ENCODE measurements at places on chromosomes 7 and 10.

GRCh38 chr10:13268841-13269240 lies 31.0 kb downstream of the PHYH start:
- no peak for DNase-seq

- no peak for DNase-seq
Measured at GRCh38 chr10:89037096-89037495, 46.5 kb downstream of the FAS start.

- DNase-seq, result no peak
Measured at GRCh38 chr10:125080984-125081383, 79.4 kb downstream of the CTBP2 start.

DNA sequence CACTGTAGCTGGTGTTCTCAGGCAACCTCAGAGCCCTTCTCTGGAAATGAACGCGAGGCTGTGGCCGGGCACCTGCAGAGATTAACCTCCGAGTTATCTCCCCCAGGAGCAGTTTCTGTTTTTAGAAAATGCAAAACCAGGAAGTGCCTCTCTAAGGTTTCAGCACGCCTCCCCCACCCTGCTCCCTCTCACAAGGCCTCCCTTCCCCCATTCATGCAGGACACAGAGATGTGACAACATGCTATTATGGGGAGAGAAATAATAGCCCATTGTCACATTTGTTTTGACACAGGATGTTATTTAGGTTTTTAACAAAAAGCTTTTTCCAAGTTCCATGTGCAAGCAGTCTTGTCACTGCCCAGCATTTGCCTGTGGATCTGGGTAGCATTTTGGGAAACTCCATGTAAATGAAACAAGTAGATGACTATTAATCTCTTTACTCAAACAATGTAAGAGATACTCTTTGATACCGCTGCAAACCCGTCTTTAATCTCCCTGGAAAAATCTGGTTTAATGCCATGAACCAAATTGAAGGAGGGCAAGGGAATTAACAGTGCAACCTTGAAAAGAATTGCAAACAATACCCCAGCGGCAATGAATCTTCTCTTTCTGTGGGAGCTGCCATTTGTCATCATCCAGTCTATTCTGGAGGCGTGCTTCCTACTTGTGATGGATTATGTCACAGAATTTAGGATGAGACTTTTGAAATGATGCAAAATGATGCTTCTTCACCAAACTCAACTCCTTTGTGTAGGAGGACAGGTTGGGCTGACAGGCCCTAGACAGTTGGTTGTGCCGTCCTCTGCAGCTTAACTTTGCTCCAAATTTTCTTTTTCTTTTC lies 86.5 kb upstream of the NMT2 start:
- DNase-seq, result peak; percentile 13

DNA sequence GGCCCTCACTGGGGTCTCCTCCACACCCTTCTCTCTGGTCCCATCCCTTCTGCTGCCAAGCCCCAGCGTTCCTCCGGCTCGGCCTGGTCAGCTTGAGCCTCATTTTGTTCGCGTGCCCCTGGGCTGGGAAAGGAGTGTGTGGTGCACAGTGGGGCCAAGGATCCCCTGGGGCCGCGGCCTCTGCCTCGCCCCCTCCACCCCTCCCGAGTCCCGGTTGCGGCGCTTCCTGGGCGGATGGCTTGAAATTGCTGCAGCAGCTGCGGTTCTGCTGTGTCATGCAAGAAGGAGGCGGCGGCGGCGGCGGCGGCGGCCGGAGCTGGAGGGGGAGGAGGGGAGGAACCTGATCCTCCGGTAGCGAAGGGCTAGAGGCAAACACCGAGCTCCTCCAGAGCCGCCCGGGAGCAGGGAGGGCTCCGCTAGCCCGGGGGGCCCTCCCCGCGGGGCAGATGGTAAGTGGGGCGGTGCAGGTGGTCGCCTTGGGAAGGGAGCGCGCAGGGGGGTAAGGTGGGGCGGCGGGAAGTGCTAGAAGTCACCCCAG lies 217.8 kb upstream of the MKLN1 start:
- DNase-seq, result peak; percentile 45

GRCh38 chr7:108623220-108623619 lies 53.5 kb downstream of the DNAJB9 start:
- DNase-seq, result no peak

- DNase-seq, result no peak
Measured at GRCh38 chr10:18312374-18313139, 172.3 kb downstream of the CACNB2 start.

GRCh38 chr10:66983475-66983818 lies 57.6 kb downstream of the LRRTM3 start:
- DNase-seq, result no peak

- no peak for DNase-seq
Measured at GRCh38 chr10:68550747-68551411, 9.3 kb upstream of the TET1 start.

DNA sequence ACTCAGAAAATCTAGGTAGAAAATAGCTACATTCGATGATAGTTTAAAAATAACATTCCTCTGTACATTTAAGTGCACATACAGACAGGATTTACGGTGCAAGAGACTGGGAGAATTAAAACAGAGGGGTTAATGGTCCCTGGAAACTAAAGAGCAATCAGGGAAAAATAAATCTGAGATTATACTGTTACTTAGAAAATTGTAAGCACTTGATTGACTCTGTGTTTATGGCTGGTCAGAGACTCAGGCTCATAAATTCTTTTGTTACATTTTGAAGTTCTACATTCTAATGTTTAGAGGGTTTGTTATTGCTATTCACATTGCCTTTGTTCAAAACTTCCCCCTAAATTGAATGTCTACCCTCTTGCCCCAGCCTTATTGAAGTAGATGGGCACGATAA lies 54.4 kb downstream of the CDCA7L start:
- DNase-seq, result no peak

DNA sequence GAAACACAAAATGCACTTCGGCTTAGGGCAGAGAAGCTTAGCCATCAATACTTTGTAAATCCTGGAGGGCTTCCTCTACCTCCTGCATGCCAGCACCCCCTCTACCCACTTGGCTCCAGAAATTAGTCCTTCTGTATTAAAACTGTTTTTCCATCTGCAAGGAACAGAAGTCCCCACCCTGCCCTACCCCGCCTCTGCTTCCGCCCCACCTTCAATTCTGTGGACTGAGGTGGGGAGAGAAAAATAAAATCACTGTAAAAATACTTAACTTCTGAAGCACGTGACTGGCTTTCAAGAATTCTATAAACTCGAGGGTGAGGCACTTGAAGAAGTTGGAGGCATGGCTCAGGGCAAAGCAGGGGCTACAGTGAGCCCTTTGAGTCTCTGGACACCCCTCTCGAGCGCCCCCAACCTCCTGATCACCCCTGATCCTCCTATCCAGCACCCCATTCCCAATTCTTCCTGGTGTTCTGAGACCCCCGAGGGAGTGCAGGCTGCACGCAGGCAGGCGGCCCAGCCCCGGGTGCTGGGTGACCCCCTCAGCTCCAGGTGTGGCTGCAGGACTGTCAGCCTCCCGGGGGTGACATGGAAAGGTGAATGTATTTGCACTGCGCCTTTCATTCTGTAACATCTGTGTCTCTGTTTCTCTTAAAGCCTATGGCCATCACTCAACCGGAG lies 7.3 kb upstream of the KIAA1217 start:
- no peak for DNase-seq

GRCh38 chr7:8462309-8462708 lies 28.9 kb downstream of the NXPH1 start:
- DNase-seq, result no peak

DNA sequence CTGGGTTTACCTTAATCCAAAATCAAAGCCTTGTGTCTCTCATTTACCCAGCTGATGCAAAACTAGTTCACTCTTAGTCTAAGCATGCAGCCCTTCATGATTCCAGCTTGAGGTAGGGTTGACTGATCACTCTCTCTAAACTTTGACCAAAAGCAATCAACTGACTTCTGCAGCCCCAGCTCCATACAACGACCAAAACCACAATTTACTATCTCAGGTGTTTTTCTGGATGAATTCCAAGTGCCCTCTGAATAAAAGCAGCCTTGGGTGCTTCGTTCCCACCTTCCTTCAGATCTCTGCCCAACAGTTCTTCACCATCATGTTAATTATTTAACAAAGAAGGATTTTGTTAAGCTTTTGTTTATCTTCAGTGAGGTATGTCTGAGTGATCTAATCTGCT lies 62.6 kb downstream of the CCDC6 start:
- no peak for DNase-seq

DNA sequence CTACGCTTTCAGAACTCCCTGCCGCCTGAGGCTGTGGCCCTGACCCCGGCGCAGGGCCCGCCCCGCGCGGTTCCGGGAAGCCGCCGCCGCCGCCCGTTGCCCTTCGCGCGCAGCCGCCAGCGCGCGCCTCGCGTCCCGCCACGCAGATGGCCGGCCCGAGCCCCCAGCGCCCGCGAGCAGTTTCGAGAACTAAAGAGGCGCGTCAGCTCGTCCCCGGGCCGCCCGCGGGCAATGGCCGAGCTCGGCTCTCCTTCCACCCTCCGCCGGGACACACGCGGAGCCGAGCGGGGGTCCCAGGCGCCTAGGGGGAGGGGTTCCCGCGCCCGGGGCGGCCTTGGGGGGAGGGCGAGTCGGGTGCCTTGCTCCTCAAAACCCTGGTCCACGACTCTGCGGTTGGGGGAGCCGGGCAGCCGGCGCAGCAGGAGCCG lies 1.8 kb downstream of the HNRNPF start:
- no peak for DNase-seq

DNA sequence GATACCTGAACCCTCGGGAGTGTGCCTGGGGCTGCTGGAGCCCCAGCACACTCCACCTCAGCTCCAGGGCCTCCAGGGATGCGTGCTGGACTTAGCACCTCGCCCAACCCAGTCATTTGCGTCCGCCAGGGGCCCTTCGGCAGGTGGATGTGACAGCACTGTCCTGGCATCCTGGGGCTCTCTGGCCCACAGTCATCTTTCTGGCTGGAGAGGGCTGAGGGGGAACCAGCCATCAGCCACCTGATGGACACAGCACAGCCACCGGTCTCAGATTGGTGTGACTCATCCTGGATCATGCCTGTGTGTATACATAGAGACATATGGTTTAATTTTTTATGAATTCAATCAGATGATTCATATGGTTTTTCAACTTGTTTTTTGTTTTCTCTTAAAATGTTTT lies 11.1 kb downstream of the ZNF775 start:
- no peak for DNase-seq

DNA sequence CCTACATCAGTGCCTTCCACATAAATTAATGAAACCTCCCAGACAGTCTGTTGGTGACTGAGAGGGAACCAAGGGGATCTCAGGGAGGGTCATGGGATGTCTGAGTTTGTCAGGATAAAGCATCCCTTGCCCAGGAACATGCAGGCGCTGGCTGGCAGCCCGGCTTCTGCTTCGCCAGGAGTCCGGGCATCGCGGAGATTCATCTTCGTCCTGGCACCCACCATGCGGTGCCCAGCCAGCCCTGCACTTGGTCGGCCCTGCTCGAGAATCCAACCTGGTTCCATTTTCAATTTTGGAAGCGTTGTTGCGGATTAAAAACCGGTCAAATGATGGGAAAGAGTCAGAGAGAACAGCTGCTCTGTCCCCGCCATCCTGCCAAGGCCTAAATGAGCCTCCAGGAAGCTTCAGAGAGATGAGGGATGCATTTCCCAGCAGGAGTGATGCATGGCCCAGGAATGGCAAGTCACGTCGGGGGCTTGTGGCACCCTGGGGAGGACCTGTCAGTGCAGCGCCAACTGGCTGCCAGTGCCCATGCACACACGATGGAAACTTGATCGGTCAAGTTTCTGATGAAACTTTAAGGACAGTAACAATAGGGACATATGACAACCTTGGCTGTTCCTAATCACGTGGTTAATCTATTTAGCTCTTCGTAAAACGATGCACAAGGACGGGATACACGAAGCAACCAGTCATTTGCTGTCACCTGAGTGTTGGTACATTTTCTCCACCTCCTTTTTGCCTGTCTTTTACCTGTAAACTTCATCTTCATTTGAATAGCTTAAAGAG lies 260.8 kb upstream of the MKI67 start:
- no peak for DNase-seq

DNA sequence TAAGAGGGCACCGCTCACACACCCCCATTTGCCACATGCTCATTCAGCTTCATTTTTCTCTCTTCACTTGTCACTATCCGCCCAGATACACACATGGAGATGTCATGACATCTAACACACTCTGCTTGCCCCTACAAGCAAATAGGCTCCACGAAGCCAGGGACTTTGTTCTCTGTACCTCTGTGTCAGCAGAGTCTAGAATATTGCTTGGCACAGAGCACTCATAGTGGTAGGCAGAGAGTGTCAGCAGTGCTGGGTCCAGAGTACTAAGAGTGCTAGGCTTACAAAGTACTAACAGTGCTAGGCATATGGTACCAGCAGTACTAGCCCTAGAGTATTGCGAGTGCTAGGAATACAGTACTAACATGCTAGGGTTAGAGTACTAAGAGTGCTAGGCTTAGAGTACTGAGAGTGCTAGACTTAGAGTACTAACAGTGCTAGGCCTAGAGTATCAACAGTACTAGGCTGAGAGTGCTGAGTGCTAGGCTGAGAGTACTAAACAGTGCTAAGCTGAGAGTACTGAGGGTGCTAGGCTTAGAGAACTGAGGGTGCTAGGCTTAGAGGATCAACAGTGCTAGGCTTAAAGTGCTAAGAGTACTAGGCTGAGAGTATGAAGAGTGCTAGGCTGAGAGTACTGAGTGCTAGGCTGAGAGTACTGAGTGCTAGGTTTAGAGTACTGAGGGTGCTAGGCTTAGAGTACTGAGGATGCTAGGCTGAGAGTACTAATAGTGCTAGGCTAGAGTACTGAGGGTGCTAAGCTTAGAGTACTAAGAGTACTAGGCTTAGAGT lies 166.1 kb downstream of the PRKAG2 start:
- no peak for DNase-seq

DNA sequence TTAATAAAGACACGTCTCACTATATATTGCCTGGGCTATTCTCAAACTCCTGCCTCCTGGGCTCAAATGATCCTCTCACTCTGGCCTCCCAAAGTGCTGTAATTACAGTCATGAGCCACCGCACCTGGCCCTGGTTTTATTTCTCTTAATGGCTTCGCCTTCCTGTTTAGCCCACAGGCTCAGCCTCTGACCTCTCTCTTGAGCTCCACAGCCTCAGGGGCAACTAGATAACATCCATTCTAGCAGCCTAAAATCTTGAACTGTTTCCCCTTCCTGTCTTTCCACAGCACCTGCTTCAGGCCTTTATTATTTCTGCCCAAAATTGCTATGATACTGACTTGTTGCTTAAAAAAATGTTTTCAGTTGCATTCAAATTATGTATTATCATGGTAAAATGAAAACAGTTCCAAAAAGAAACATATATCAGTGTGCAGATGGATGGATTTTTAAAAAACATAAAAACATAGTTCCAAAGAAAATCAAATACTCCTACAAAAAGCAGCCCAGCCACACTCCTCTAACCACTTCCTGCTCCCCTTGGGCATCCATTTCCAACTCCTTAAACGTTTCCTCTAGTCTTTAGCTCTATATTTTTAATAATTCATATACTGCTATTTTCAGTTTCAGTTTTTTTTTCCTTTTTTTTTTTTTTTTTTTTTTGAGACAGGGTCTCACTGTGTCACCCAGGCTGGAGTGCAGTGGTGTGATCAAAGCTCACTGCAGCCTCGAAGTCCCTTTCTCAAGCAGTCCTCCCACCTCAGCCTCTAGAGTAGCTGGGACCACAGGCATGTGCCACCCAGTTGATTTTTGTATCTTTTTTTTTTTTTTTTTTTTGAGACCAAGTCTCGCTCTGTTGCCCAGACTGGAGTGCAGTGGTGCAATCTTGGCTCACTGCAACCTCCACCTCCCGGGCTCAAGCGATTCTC lies 5.1 kb upstream of the BAZ1B start:
- no peak for DNase-seq

GRCh38 chr7:156949541-156950380 lies at the start of gene NOM1:
Gene NOM1 (plus strand): TSS chr7:156949712. CDS start chr7:156949738, 26 bp downstream.
- DNase-seq, result peak; percentile 93

- DNase-seq, result no peak
Measured at GRCh38 chr10:49169776-49170175, 18.4 kb downstream of the TMEM273 start.

All from stimulated activated CD4-positive, alpha-beta T cell treated with anti-CD3 and anti-CD28 coated beads, Interleukin-1b, Interleukin-23, amount 100 ng/mL, for 24 hours (primary cell).